ENCODE measurements at places on chromosomes 11 and 22. TPM values are rescaled to one million over a fixed set of nuclear protein-coding genes. Genes with fewer than 3 reads are reported as not detected.

DNA sequence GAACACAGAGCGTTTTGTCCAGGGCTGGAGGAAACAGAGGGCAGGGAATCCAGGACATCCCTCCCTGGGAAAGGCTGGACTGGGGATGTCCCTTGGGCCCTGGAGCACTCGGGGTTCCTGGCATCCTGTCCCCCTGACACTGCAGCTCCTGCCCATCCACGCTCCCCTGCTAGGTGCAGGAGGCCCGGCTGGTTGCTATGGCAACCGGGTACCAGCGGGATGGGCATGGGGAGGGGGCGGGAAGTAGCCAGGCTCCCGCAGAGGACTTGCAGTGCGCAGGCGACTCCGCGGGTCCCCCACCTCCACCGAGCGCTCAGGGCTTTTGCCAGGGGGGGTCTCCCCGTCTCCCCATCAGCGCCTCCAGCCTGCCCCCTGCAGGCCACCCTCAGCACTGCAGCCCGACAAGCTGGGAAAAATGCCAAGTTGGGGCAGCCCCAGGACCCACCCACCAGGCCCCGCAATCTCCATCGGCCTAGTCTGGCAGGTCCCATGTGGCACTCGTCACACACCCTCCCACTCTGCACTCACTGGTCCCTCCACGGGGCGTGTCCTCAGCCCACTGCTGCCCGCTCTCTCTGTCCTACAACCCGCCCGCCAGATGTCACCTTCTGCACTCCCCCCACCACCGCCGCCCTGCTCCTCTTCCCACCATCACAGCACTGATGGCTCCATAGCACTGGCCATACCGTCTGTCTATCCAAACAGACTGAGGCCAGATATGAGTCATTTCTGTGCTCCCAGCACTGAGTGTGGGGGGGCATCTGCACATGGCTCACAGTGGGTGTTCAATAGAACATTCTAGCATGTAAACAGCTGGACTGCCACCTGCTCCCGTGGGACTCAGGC lies 31.5 kb downstream of the KIAA0930 start:
- no peak for DNase-seq

DNA sequence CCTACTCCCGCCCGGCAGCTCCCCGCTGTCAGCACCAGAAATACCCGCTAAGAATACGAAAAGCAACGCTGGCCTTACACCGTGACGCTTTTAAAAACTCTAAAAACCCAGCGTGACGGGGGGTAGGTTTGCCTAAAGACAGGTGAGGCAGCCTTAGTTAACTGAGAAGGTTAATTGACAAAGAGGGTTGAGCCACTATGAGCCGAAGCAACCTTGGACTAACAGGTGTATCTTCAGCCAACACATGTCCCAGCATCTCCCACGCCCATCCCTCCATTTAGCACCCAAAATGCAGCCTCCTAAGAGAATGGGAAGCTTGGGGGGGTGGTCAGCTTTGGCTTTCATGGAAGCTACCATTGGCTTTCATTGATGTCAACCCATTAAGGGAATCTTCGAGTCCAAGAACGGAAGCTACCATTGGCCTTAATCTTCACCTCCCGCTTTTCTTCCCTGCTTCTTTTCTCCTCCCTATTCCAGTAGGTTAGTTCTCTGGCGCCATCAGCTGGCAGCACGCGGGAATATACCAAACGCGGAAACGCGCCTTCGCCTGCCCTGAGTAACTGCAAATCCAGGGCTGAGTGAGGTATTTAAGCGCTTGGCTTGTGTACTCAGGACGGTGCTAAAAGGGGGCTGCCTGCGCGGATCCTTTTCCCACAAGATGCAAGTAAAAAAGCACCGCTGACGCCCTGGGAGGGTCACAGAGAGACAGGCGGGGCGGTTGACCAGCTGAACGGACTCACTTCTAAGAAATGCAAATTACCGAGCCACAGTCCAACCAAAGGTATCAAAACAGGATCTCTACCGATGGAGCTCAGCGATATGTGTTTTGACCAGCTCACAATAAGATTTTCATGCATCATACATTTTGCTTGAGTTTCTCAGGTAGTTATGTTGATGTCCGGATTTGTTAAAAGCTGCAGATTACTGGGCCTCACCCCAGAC lies 38.5 kb upstream of the GLYATL1 start:
- peak; percentile 67 for DNase-seq

DNA sequence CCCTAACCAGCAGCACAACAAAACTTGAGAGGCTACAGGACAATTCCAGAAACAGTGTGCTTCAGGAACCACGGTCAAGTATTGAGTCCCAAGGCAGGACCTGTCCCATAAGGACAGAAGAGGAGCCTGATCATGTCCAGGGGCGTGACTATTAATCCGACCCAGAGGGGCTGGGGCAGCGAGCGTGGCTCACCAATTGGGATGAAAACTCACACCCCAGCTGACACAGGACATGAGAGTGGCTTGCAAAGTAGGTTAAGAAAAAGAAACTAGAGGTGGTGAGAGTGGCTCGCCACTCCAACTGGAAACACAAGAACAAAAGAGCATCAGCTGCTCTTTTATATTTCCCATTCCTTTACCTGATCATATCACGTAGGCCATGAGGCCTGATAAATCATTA lies 16.0 kb upstream of the FEZ1 start:
- DNase-seq: no peak

DNA sequence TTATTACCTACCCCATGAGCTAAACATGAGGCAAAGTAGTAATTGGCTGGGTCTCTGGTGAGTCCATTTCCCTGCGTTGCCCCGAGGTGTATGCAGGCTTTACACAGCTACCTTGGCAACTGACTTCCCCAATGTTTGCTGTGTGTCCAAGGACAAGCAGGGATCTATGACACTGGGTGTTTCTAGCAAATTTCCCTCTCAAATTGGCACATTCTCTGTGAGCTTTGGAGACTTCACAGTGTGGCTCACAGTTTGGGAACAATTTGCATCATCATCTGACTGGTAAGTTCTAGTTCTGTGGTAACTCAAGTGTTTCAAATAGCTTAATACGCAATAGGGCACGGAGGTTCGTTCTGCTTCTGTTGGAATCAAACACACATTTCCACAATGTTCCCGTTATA lies 12.5 kb downstream of the NNMT start:
- DNase-seq: no peak

MS4A6A gene
- 51.1 TPM for total RNA-seq

- DNase-seq: no peak
Measured at GRCh38 chr11:67610302-67610868, 3.6 kb downstream of the NDUFV1 start.

- DNase-seq: no peak
Measured at GRCh38 chr11:31919175-31919574, 108.1 kb upstream of the PAX6 start.

SERPIND1 gene
- 0.21 TPM for total RNA-seq

- no peak for DNase-seq
Measured at GRCh38 chr11:94788396-94788795, 20.2 kb downstream of the AMOTL1 start.

DNA sequence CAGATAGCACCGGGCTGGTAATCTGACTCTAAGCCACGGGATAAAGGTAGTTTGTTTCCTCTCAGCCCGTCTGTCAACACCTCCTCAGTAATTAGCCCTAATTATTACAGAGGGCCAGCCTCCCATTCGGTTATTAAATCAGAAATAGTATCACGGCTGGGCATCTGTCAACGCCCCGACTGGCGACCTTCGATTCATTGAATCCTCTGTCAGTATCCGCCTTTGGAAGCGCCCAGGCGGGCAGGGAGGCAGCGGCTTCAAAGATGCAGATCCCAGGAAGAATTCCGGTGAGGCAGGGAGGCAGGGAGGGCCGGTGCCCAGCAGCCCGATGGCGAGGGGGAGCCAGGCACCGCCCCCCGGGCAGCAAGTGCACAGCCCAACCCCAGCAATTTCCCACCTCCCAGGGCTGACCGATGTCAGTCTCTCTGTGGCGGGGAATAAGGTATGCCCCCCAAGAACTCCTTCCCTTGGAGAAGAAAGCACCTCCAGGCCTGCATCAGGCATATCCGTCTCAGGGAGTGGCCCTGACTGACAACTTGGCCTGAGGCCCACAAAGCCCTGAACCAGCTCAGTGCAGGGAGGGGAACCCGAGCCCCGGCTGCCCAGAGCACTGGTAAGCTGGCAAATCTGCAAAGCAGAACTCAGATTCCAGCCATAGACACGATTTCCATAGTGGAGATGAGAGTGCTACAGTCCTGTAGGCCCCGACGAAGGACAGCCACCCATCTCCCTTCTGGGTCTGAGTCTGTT lies 11.4 kb downstream of the GNB1L start:
- DNase-seq: peak; percentile 53

GRCh38 chr11:12435264-12435663 lies 57.9 kb downstream of the PARVA start:
- no peak for DNase-seq

- no peak for DNase-seq
Measured at GRCh38 chr11:73480677-73481076, 104.5 kb downstream of the RELT start.

DNA sequence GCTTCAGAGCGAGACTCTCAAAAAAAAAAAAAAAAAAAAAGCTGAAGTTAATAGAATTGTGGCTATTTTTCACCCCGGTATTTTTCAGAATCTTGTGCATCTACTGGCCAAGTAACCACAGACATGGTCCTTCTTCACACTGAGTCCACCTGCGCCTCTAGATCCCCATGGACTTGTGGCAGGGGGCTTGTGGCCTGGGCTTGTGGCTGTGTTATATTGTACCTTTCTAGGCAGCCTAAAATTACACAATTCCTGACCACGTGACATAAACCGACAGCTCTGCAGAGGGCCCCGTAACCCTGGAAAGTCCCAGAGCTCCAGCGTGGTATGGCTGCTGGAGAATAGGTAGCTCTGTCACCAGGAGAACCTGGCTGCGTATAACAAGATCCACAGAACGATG lies 10.9 kb upstream of the NAALADL1 start:
- no peak for DNase-seq

DNA sequence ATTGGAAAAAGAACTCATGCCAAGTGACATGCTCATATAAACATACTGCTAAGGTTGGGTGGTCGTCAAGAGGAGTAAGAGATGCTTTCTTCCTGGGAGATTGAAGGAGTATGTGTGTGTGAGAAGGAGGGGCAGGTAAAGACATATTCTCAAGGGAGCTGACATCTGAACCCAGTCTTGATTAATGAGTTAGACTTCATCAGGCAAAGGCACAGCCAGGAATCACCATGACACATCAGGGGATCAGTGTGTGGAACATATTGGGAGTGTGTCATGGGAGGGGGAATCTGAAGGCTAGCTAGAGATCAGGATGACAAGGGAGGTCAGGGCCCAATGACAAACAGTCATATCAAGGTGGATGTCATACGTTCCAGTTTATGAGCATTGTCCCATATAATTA lies 14.9 kb downstream of the CNTF start:
- DNase-seq: no peak

FGF3 gene
- total RNA-seq: not detected

DNA sequence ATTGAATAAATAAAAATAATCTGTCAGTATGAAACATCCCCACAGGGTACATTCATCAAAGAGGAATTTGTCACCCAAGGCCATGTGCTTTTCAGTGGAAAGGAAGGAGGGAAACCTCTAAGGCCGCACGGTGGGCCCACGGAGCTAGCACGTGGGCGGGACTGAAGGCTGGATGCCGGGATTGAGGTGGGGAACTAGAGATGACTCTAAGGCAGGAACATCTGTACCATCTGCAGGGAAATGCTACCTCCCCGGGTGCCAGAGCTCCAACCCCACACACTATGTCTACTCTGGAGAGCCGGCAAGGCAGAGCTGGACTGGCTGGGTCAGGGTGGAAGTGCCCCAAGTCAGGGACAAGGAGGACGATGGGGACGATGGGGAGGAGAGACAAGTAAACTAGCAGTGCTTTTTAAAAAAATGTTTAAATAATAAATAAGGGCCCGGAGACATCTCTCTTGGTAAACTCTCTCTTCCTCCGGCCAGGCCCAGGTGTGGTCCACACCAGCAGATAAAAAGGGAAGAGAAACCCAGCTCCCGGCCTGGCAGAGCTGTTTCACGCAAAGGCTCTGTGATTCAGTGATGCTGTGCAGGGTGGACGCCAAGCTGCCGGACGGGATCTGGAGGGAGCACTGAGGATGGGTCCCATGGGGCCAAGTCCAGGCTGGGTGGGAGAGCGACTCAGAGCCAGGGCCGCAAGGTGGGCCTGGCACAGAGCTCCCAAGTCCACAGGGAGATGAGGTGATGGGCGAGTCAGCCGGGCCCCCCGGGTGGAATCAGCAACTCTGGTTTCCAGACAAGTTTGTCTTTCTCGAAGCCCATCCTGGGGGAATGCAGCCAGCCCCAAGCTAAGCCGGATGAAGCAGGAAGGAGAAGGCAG lies 5.8 kb downstream of the LIF start:
- DNase-seq: no peak

GRCh38 chr11:69433741-69434140 lies 47.7 kb upstream of the LINC01488 start:
- no peak for DNase-seq

TBX10 gene
- total RNA-seq: not detected

NDUFA6 gene
- total RNA-seq: 55.1 TPM

GRCh38 chr11:128420265-128420664 lies 167.1 kb downstream of the ETS1 start:
- no peak for DNase-seq

DNA sequence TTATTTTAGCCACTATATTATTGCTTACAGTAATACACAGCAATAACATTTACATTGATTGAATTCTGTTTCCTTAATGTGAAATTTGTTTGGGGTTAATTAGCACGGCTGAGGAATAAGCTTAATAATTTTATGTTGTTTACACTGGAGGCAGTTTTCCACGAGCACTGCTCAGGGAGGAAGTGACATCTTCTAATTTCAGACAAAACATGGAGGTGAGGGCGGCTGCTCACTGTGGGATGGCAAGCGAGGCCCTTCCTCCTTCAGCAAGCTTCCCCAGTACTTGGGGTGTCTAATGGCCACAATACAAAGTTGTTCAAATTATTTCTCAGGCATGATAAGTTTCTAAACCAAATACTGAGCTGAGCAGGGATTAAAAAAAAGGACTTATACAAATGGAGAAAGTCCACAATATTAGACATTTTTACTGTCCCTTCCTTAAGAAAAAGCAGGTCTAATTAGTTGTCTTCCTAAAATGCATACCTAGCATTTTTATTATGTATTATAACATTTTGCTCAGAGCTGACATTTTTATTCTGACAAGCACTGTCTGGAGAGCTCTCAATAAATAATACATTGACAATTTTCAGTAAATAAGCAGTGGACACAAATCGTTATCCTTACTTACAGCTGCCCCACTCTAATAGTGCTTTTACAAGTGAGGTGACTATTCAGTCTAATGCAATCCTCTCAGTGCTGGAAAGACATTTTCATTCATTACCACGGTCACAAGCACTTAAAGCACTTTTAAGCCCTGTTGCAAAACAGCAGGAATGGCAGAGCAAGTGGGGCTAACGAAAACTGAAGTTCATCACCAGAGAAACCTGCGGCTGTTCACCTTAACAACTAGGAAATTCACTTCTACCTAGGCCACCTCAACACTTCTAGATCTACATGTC lies 56.2 kb downstream of the SOX6 start:
- DNase-seq: no peak

GRCh38 chr11:76251576-76251975 lies 45.3 kb upstream of the WNT11 start:
- DNase-seq: no peak

DNA sequence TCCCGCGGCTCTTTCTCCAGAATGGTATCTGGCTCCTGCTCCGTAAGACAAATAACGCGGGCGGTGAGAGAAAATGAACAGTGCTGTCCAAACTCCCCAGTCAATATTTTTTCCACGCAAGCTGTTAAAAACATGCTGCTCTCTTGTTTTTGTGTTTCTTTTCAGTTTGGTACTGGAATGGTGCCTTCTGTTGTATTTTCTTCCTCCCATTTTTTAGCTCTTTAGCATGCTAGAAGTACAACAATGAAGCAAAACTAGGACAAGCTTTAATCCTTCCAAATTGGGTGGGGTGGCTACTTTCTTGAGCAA lies 599 bp upstream of the PPP2R1B start:
- DNase-seq: no peak

SF3A1 gene
- total RNA-seq: 193 TPM

Data from ureter (tissue), 1 donor.